ENCODE measurements at places on chromosomes 5 and 9. TPM values are rescaled to one million over a fixed set of nuclear protein-coding genes. Genes with fewer than 3 reads are reported as not detected.

GRCh38 chr9:98372077-98372836, 116.8 kb upstream of the TBC1D2 start:
- no peak overlapping the region for H3K4me3 ChIP-seq
- no peaks in the 10 kb centered on the region for H3K36me3 ChIP-seq
- no peak overlapping the region for H3K27ac ChIP-seq
- peaks cover 18% of the 10 kb centered on the region for H3K4me1 ChIP-seq
- no peak for DNase-seq
- peaks cover 3% of the 10 kb centered on the region for H3K27me3 ChIP-seq

GRCh38 chr9:134736791-134737497, 95.3 kb downstream of the COL5A1 start:
- DNase-seq = no peak
- H3K27me3 ChIP-seq = peaks cover 4% of the 10 kb centered on the region
- H3K4me1 ChIP-seq = no peaks in the 10 kb centered on the region
- H3K36me3 ChIP-seq = no peaks in the 10 kb centered on the region
- H3K4me3 ChIP-seq = no peak overlapping the region

GRCh38 chr5:133582971-133583370, 29.4 kb downstream of the FSTL4 start:
- no peak overlapping the region for H3K27ac ChIP-seq
- no peaks in the 10 kb centered on the region for H3K36me3 ChIP-seq
- no peak overlapping the region for H3K4me3 ChIP-seq
- no peak for DNase-seq
- no peaks in the 10 kb centered on the region for H3K4me1 ChIP-seq
- peaks cover 18% of the 10 kb centered on the region for H3K27me3 ChIP-seq

- no peaks in the 10 kb centered on the region for H3K4me1 ChIP-seq
- H3K27me3 ChIP-seq = no peaks in the 10 kb centered on the region
- no peaks in the 10 kb centered on the region for H3K36me3 ChIP-seq
- no peak overlapping the region for H3K4me3 ChIP-seq
- DNase-seq = no peak
- no peak overlapping the region for H3K27ac ChIP-seq
Measured at GRCh38 chr9:102778746-102779145, 216.4 kb upstream of the CYLC2 start.

GRCh38 chr5:37111426-37112382, 137.5 kb downstream of the CPLANE1 start:
- no peak overlapping the region for H3K4me3 ChIP-seq
- H3K36me3 ChIP-seq = peaks cover 57% of the 10 kb centered on the region
- no peak overlapping the region for H3K27ac ChIP-seq
- H3K4me1 ChIP-seq = peaks cover 12% of the 10 kb centered on the region
- no peaks in the 10 kb centered on the region for H3K27me3 ChIP-seq

- H3K27ac ChIP-seq = peak overlapping the region; percentile 81
- DNase-seq = no peak
- H3K4me3 ChIP-seq = no peak overlapping the region
- peaks cover 97% of the 10 kb centered on the region for H3K4me1 ChIP-seq
Measured at GRCh38 chr9:124212381-124213050, 45.2 kb upstream of the NEK6 start.

DNA sequence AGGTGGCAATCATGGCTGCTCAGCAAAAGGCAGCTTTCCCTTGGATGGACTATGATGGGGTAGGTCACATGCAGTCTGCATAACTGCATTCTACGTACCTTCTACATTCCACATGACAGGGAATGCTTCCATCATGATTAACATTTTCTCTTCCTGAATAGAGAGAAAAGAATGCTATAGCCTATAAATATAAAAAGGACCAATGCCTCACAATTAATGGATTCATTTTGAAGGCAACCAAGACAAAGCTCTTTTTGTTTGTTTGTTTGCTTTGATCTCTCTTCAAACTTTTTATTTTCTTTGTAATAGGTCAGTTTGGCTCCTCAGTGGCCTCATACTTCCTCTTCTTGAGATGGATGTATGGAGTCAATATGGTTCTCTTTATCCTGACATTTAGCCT, 201.3 kb downstream of the ALDH1A1 start:
- no peaks in the 10 kb centered on the region for H3K4me1 ChIP-seq
- no peak overlapping the region for H3K27ac ChIP-seq
- H3K36me3 ChIP-seq = no peaks in the 10 kb centered on the region
- H3K27me3 ChIP-seq = no peaks in the 10 kb centered on the region

DNA sequence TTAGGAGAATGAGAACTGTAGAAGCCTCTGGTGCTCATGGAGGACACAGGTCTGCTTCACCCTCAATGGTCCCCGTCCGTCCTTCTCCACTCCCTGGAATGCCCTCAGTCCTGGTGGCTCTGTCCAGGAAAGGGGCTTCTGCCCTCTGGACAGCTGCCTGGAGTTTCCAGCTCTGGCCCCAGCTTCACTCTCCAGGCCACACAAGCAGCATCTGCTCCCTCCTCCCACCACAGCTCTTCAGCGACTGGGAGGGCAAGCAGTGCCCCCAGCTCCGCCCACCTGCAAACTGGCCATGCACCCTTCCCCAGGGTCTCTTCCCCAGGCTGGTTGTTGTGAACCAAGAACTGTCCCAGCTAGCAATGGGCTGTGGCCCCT, 4.7 kb downstream of the SARDH start:
- no peaks in the 10 kb centered on the region for H3K36me3 ChIP-seq
- no peak for DNase-seq
- peaks cover 8% of the 10 kb centered on the region for H3K27me3 ChIP-seq
- H3K4me3 ChIP-seq = no peak overlapping the region
- peaks cover 32% of the 10 kb centered on the region for H3K4me1 ChIP-seq

GRCh38 chr5:66894480-66895240, 298.5 kb downstream of the MAST4 start:
- H3K27me3 ChIP-seq = peaks cover 7% of the 10 kb centered on the region
- no peaks in the 10 kb centered on the region for H3K36me3 ChIP-seq
- H3K4me3 ChIP-seq = no peak overlapping the region
- no peak for DNase-seq
- no peak overlapping the region for H3K27ac ChIP-seq

- no peak overlapping the region for H3K27ac ChIP-seq
- H3K4me1 ChIP-seq = no peaks in the 10 kb centered on the region
- no peaks in the 10 kb centered on the region for H3K36me3 ChIP-seq
- H3K4me3 ChIP-seq = no peak overlapping the region
- DNase-seq = no peak
Measured at GRCh38 chr9:27194401-27195091, 85.5 kb downstream of the TEK start.

DNA sequence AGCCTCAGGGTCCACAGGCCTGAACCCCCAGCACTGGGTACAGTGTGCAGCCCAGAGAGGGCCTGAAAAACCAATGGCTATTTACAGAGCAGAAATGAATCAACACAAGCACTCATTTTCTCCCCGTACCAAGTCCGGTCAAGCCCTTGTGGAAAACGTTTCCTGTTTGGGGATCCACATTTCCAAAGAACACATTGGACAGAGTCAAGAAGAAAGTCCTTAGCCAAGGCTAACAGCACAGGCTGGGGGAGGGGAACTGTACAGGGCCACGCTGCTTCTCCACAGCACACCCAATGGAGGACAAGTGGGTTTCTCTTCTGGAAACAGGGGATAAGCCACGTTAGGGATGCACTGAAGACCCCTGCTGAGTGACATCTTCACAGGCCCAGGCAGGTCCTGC, 62.3 kb downstream of the NSUN2 start:
- DNase-seq = no peak
- no peak overlapping the region for H3K27ac ChIP-seq

GRCh38 chr9:118529210-118529609, 825.0 kb downstream of the TLR4 start:
- H3K4me3 ChIP-seq = no peak overlapping the region
- H3K27ac ChIP-seq = no peak overlapping the region
- no peaks in the 10 kb centered on the region for H3K27me3 ChIP-seq

- H3K27ac ChIP-seq = no peak overlapping the region
- DNase-seq = no peak
- H3K4me3 ChIP-seq = no peak overlapping the region
- no peaks in the 10 kb centered on the region for H3K36me3 ChIP-seq
Measured at GRCh38 chr5:130213607-130214006, 309.3 kb downstream of the CHSY3 start.

- no peak overlapping the region for H3K27ac ChIP-seq
- peaks cover 24% of the 10 kb centered on the region for H3K27me3 ChIP-seq
- DNase-seq = no peak
Measured at GRCh38 chr5:73793911-73794310, 167.9 kb downstream of the ARHGEF28 start.

- no peak for DNase-seq
- no peak overlapping the region for H3K27ac ChIP-seq
- H3K27me3 ChIP-seq = no peaks in the 10 kb centered on the region
- H3K4me1 ChIP-seq = peaks cover 5% of the 10 kb centered on the region
Measured at GRCh38 chr9:112121633-112122032, 53.5 kb downstream of the SUSD1 start.

DNA sequence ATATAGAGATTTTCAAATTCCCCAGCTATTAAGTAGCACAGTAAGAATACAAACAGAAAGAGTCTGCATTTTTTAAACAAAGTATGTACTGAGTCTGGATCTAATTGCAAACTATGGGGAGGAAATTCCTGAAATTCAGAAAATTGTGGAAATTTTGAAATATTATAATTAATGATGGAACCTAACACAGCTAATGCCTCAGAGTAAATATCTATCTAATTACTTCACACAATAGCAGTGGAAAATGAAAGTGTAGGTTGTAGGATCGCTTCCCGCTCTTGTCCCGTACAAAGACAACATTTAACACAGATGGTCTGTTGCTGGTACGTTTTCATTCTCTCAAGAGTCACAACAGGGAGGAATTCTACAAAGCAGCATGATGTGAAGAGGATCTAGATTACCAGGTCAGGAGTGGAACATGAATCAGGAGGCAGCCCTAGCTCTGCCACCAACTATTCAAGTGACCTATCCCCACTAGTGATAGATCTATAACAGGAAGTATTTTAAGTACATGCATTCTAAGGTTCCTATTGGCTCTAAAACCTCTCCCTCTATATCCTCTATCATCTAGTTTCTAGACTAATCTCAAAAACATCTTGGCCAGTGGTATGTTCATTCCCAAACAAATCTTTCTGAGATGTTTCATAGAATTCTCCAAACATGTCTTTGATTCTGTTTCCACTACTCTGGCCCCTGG, 58.9 kb upstream of the GRAMD2B start:
- H3K4me1 ChIP-seq = no peaks in the 10 kb centered on the region
- no peak for DNase-seq
- peaks cover 10% of the 10 kb centered on the region for H3K27me3 ChIP-seq
- no peak overlapping the region for H3K27ac ChIP-seq

GRCh38 chr5:147170603-147171002, 64.2 kb upstream of the STK32A start:
- no peak overlapping the region for H3K4me3 ChIP-seq
- H3K4me1 ChIP-seq = no peaks in the 10 kb centered on the region
- H3K27me3 ChIP-seq = no peaks in the 10 kb centered on the region
- H3K36me3 ChIP-seq = no peaks in the 10 kb centered on the region
- no peak overlapping the region for H3K27ac ChIP-seq
- DNase-seq = no peak

GRCh38 chr5:54360925-54361662, 50.7 kb upstream of the ARL15 start:
- peaks cover 3% of the 10 kb centered on the region for H3K27me3 ChIP-seq
- H3K36me3 ChIP-seq = no peaks in the 10 kb centered on the region

- no peak for DNase-seq
- H3K36me3 ChIP-seq = no peaks in the 10 kb centered on the region
- H3K27me3 ChIP-seq = no peaks in the 10 kb centered on the region
- no peaks in the 10 kb centered on the region for H3K4me1 ChIP-seq
Measured at GRCh38 chr9:136255166-136255538, 9.5 kb upstream of the QSOX2 start.

- H3K4me3 ChIP-seq = no peak overlapping the region
- no peak overlapping the region for H3K27ac ChIP-seq
- H3K27me3 ChIP-seq = peaks cover 18% of the 10 kb centered on the region
- H3K36me3 ChIP-seq = no peaks in the 10 kb centered on the region
Measured at GRCh38 chr5:168869615-168870227, 290.6 kb upstream of the PANK3 start.

DNA sequence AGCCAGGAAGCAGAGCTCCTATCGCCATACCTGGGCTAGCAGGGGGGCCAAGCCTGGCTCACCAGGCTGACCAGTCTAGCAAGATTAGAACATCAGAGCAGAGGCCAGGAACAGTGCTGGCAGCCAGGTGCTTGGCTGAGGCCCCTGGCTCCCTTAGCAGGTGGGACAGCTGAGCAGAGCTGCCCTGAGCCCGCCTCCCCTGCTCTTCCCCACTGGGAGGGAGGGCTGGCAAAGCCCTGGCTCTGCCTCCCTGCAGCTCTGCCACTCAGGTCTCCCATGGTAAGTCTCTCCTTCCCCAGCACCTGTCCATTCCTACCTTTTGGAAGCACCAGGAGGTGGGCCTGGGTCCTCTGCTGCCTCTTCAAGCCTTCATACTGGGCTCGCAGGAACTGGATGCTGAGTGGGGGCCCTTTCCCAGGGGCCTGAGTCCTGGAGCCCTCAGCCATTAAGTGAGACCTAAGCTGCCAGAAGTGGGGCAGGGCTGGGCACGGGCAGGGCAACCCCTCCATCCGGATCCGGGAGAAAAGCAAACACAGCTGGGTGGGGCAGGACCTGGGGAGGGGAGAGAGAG, 803 bp downstream of the C9orf152 start:
- no peak overlapping the region for H3K27ac ChIP-seq
- no peaks in the 10 kb centered on the region for H3K36me3 ChIP-seq
- no peak for DNase-seq
- no peak overlapping the region for H3K4me3 ChIP-seq

DNA sequence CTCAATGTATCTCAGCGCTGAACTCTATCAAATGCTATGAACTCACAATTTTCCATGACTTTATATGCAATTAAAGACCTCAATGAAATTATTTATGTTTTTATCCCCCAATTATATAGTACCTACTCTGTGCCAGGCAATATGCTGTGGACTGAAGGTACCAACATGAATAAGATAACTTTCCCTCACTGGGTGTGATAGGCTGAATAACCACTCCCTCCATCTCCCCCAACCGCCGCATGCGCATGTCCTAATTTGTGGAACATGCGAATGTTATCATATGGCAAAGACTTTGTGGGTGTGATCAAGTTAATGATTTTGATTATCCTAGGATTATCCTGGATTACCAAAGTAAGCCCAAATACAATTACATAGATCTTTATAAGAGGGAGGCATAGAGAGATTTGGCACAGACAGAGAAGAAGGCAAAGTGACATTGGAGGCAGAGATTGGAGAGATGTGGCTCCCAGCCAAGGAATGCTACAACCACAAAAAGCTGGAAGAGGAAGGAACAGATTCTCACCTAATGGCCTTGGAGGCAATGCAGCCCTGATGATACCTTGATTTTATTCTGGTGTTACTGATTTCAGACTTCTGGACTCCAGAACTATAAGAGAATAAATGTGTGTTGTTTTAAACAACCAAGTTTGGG, 149.1 kb upstream of the VCAN start:
- H3K36me3 ChIP-seq = no peaks in the 10 kb centered on the region
- no peaks in the 10 kb centered on the region for H3K27me3 ChIP-seq
- no peak overlapping the region for H3K27ac ChIP-seq
- H3K4me1 ChIP-seq = no peaks in the 10 kb centered on the region
- H3K4me3 ChIP-seq = no peak overlapping the region

IFNK gene
- total RNA-seq = not detected

IL4 gene
- total RNA-seq = not detected

CARD9 gene
- 0.89 TPM for total RNA-seq

GPR21 gene
- total RNA-seq = 1.6 TPM

GABBR2 gene
- total RNA-seq = not detected

TMOD1 gene
- total RNA-seq = 1.2 TPM

EQTN gene
- total RNA-seq = not detected

Data from activated B cell treated with CpG ODN at 0.5 μM for 24 hours (primary cell).